ENCODE measurements at places on chromosomes 3 and 15. TPM values are rescaled to one million over a fixed set of nuclear protein-coding genes. Genes with fewer than 3 reads are reported as not detected.
A peak's percentile ranks its signal among the peaks of the same experiment; 100 is the strongest.

DNA sequence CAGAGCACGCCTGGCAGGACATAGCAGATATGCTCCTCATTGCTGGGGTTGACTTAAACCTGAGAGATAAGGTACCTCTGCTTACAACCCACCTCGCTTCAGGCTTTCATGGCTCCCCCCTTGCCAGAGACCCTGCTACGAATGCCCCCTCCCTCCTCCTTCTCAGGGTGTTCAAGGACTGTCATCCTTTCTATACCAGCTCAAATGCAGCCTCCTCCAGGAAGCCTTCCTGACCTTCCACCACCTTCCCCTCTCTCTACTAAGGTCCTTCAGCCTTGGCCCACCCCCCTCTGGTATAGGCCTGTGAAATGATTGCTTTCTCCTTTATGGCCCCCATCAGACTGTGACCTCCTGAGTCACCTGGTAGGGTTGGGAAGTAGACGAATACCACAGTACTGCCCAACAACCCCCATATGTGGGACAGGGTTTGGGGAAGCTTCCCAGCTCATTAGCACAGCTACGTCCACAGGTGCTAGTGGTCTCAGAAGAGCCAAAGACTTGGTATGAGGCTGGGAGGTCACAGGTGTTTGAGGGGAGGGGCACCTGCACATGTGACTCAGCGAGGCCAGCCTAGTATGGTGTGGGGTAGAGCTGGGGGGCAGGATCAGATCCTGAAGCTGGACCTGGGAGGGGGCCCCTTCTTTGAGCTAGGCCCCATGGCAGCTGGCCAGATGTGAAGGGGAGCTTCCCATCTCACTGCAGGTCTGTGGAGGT is 32.0 kb downstream of the ANKDD1A start:
- H3K27me3 ChIP-seq: no peaks in the 10 kb centered on the region
- H3K27ac ChIP-seq: no peak overlapping the region
- H3K4me3 ChIP-seq: no peak overlapping the region
- H3K4me1 ChIP-seq: no peaks in the 10 kb centered on the region
- H3K36me3 ChIP-seq: no peaks in the 10 kb centered on the region

DNA sequence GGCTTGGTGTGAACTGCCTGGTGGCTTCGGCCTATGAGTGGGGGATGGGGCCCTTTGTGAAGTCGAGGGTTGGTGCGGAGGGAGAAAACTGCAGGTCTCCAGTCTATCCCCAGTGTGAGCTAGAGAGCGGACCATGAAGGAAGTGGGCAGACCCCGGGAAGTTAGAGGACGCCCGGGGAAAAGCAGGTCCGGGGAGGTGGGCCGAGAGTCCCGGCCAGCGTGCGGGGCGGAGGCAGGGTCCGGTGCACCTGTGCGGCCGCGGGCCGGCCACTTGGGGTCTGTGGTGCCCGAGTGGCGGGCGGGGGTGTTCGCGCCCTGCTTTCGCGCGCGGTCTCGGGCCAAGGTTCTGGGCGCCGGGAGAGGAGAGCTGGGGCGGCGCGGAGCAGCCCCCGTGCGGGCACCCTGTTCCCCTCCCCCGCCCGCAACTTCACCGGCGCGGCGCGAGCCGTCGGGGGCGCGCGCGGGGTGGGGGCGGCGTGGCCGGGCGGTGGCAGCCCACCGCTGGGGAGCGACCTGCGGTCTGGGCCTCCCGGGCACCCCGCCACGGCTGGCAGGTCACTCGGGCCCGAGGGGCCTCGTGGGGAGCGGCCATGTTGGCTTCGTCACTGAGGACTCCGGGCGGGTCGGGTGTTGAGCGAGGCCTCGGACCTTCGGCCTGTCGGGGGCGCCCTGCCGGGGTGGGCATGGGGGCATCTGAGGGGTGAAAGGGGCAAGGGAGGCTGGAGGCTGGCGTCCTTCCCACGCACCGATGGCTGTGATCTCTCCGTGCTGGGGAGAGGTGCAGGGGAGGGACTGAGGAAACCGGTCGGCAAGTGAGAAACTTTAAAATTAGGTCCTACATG is 4.8 kb downstream of the UBE2E1 start:
- peaks cover under 1% of the 10 kb centered on the region for H3K27me3 ChIP-seq
- H3K4me3 ChIP-seq: peak overlapping the region; percentile 94
- peaks cover 43% of the 10 kb centered on the region for H3K36me3 ChIP-seq
- peaks cover 59% of the 10 kb centered on the region for H3K4me1 ChIP-seq
- DNase-seq: peak; percentile 45

GRCh38 chr3:56930706-56931105 is 129.0 kb upstream of the ARHGEF3 start:
- no peak overlapping the region for H3K4me3 ChIP-seq
- DNase-seq: no peak

DNA sequence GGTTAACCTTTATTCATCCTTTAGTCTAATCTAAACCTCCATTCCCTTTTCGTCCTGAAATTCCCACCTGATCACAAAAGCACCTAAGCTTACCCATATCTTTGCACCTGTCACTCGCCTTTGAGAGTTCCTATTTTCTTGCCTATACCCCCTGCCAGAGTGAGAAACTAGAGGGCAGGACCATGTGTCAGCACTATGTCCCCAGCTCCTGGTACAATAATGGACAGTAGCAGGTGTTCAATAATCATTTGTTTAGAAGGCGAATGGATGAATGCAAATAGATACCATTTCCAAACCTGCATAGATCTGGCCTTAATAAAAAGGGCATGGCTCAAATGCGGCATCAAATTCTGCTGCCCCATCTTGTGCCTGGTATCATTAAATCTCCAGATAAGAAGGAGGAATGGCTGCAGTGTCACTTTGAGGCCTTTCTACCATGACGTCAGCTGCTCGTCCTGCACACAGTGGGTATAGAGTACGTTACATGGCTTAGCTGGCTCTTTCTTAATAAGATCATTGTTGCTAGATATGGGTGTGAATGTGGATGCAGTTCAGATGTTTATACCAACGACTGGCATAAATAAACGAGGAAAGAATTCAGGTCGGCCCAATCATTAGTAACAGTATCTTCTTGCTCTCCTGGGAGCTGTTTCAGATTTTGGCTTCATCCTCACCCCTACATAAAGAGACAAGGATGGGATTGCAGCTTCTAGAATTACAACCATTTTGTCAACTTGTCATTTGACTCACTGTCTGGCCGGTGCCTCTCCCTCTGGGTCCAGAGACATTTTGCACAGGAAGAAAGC is 148.7 kb downstream of the RORA start:
- DNase-seq: no peak
- H3K4me3 ChIP-seq: no peak overlapping the region
- H3K27ac ChIP-seq: no peak overlapping the region
- H3K4me1 ChIP-seq: peaks cover 2% of the 10 kb centered on the region

Gene IQCF5
- total RNA-seq: not detected

DNA sequence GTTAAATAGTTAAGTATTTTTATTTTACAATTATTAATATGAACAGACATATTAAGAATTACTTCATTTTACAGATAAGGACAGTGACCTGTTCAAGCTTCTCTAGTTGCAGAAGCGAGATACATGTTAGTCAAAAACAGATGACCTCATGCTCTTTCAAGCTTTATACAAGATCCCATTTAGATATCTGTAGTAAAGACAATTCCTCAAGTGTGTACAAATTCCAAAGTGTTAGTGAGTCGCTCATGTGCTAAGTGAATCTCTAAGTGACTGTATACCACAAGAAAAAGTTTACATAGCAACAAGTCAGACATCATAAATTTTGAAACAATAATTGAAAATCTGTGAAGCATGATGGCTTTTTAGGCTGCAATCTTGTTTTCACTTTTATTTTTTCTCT is 293.8 kb downstream of the ROBO1 start:
- no peaks in the 10 kb centered on the region for H3K36me3 ChIP-seq
- no peak overlapping the region for H3K4me3 ChIP-seq
- H3K4me1 ChIP-seq: no peaks in the 10 kb centered on the region
- H3K27ac ChIP-seq: no peak overlapping the region

Gene MAGI1
- 0.12 TPM for total RNA-seq

- no peak overlapping the region for H3K4me3 ChIP-seq
- no peak for DNase-seq
- peaks cover 29% of the 10 kb centered on the region for H3K36me3 ChIP-seq
- no peak overlapping the region for H3K27ac ChIP-seq
Observed at GRCh38 chr3:183131186-183131725, 31.3 kb downstream of the LAMP3 start.

- DNase-seq: no peak
- no peak overlapping the region for H3K27ac ChIP-seq
- no peaks in the 10 kb centered on the region for H3K36me3 ChIP-seq
- H3K27me3 ChIP-seq: peaks cover 19% of the 10 kb centered on the region
- no peak overlapping the region for H3K4me3 ChIP-seq
Observed at GRCh38 chr15:20643024-20643770, 101.6 kb upstream of the GOLGA6L6 start.

Gene CTDSPL
- 2.3 TPM for total RNA-seq

Gene TMEM40
- total RNA-seq: not detected

DNA sequence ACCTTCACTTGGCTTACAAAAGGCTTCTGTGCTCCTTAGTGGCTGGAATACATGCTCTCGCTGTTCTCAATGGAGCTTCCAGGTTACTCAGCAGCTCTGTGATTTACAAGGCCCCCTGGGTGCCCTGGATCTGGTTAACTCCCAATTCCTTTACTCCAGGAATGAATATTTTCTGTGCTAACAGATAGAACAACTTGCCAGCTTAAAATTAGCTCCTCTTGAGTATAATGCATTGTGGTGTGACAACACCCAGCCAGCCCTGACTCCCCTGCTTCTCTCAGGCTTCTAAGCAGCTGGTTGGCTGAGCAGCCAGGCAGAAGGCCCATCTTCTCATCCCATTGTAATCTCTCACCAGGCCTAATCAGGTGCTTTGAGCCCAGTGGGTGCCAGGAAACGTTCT is 246.4 kb downstream of the ALCAM start:
- H3K27me3 ChIP-seq: no peaks in the 10 kb centered on the region
- DNase-seq: no peak
- no peak overlapping the region for H3K27ac ChIP-seq
- no peaks in the 10 kb centered on the region for H3K4me1 ChIP-seq
- no peaks in the 10 kb centered on the region for H3K36me3 ChIP-seq

GRCh38 chr15:83732770-83733169 is 78.8 kb downstream of the ADAMTSL3 start:
- no peaks in the 10 kb centered on the region for H3K36me3 ChIP-seq
- H3K4me1 ChIP-seq: no peaks in the 10 kb centered on the region
- H3K27ac ChIP-seq: no peak overlapping the region

DNA sequence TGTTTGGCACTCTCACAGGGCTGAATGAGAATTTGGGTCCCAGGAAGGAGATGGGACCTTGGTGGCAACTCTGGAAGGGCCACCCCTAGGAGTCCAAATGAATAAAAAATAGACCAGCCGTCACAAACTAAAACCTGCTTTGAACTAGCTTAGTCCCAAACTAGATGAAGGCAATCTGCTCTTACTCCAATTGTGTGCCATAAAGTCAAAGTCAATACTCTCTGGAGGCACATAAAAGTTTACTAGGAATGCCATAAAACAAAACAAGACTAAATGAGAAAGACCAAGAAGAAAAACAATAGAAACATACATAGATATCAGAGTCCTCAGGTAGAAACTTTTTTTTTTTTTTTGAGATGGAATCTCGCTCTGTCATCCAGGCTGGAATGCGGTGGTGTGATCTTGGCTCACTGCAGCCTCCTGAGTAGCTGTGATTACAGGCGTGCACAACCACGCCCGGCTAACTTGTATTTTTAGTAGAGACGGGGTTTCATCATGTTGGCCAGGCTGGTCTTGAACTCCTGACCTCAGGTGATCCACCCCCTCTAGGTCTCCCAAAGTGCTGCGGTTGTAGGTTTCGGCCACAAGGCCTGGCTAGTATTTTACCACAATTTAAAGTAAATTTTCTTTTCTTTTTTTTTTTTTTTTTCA is 8.1 kb downstream of the GOLGA6L2 start:
- DNase-seq: no peak
- no peak overlapping the region for H3K4me3 ChIP-seq
- no peaks in the 10 kb centered on the region for H3K36me3 ChIP-seq
- no peak overlapping the region for H3K27ac ChIP-seq

DNA sequence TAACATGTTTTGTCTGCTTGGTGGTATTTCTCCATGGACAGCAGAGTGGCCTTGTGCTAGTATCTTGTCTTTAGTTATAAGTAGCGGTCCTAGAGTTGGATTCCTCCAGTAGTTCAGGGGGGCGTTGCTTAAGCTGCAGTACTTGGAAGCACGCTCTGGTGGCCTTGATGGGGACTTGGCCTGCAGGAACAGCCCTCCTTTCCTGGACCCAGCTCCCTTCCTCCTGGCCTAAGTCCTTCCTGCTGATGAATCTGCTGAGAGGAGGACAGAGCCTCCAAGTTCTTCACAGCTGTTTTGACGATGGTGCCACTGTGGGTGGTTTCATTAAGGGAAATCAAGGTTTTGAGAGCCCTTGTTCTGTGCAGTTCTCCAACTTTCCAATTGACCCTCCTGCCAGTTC is 38.6 kb upstream of the SEC22A start:
- H3K36me3 ChIP-seq: peaks cover 69% of the 10 kb centered on the region
- no peak overlapping the region for H3K27ac ChIP-seq
- no peaks in the 10 kb centered on the region for H3K4me1 ChIP-seq
- H3K4me3 ChIP-seq: no peak overlapping the region
- DNase-seq: no peak

GRCh38 chr3:99696497-99696896 is 58.1 kb downstream of the COL8A1 start:
- H3K27ac ChIP-seq: no peak overlapping the region
- H3K4me3 ChIP-seq: no peak overlapping the region
- no peaks in the 10 kb centered on the region for H3K36me3 ChIP-seq
- DNase-seq: no peak

- H3K27me3 ChIP-seq: no peaks in the 10 kb centered on the region
- no peak overlapping the region for H3K27ac ChIP-seq
Observed at GRCh38 chr3:187810021-187810446, 64.8 kb upstream of the BCL6 start.

Gene IL17RB
- total RNA-seq: not detected

- no peak overlapping the region for H3K4me3 ChIP-seq
- peaks cover 7% of the 10 kb centered on the region for H3K4me1 ChIP-seq
- DNase-seq: no peak
Observed at GRCh38 chr15:83443076-83443847, 3.9 kb upstream of the SH3GL3 start.

DNA sequence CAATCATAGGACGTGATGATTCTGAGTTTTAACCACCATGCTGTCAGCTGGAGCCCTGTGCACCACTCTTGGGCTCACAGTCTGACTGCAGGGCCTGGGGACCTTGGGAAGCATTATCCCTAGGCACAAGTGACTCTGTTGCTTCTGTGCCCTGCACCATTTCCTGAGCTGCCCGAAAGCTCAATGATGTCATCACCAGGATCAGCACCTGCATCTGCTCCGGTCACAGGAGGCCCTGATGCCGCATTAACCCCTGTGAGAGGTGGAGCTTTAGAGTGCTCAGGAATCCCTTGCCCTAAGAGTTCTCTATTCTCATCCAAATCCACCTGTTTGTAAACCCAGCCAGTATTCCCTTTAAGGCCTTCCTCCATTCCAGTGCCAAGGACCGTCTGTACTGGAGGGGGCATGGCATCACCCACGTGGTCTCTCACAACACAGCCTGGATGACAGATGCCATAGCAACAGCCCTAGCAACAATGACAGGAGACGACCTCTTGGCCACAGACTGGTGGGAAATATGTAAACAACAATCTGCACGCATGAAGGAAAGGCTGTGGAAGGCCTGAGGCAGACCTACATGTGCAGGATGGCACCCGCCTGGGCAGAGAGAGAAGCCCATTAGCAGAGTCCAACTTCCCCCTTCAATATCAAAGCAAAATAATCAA is 37.9 kb downstream of the NTRK3 start:
- H3K4me3 ChIP-seq: no peak overlapping the region
- no peaks in the 10 kb centered on the region for H3K36me3 ChIP-seq

GRCh38 chr3:32842531-32842931 is 24.7 kb downstream of the TRIM71 start:
- no peaks in the 10 kb centered on the region for H3K36me3 ChIP-seq
- H3K27ac ChIP-seq: no peak overlapping the region
- no peak overlapping the region for H3K4me3 ChIP-seq
- H3K27me3 ChIP-seq: no peaks in the 10 kb centered on the region

Gene SHC4
- total RNA-seq: 4.1 TPM
